ENCODE measurements at places on chromosomes 3 and 15.
A peak's percentile ranks its signal among the peaks of the same experiment; 100 is the strongest.

DNA sequence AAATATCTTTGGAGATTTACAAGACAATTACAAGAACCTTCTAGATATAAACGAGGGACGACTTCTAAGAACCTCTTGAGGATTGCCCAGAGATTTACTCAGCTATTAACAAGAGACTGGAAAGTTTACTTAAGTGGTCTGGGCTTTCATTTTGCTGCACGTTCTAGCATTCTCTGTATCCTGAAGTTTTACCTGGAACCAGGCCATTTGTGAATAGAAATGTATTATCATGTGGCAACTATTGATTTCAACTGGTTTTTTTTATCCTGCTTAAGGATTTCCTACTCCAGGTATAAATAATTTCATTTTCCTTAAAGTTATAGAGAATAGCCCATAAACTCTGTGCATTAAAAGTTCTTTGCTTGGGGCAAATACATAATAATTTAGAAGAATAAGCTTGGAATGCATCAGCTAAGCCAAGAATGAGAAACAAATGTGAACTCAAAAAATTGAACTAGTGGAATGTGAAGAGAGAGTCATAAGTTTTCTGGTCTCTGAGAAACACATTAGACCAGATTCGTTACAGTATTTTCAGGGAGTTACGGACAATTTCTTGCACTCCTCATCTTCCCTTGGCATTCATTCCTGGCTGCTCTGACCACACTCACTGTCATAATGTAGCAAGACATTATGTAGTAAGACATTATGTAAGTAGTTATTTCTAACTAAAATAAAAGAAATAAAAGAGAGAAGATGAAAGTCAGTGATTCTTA is 1.3 kb downstream of the AQP9 start:
- H3K27me3 ChIP-seq, result peaks cover 41% of the 10 kb centered on the region
- no peaks in the 10 kb centered on the region for H3K4me1 ChIP-seq
- no peak overlapping the region for H3K27ac ChIP-seq
- H3K4me3 ChIP-seq, result no peak overlapping the region
- no peaks in the 10 kb centered on the region for H3K36me3 ChIP-seq
- no peak for DNase-seq

GRCh38 chr3:20772869-20773268 is 586.9 kb upstream of the SGO1 start:
- no peaks in the 10 kb centered on the region for H3K27me3 ChIP-seq
- H3K27ac ChIP-seq, result no peak overlapping the region
- no peak overlapping the region for H3K4me3 ChIP-seq

DNA sequence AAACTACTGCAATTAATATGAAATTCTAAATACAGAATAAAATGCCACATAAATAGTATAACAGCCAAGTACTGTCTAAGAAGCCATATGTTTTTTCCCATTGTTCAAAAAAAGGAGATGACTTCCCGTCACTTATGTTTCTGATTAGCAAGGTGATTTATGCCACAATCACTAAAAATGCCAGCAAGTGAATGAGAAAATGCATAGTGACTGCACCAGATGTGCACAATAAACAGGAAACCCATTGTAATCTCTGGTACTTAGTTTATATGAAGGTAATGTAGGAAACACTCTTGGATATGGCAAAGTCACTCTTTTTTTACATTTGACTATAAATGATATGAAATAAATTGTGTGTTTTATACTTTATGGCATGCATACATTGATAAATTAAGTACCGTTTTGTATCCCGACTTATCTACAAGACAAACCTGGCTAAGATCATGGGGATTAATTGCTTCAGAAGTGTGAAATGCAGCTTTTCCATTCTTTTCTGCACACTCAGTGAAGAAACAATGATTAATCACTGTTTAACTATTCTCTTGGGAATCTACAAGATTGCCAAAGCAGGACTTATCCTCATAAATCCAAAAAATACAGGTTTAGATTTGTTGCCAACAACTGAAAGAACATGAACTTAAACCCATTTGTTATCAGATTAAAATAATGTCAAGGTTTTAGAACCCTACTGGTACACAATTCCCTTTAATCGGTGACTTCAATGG is 164.5 kb downstream of the TBC1D5 start:
- H3K36me3 ChIP-seq, result no peaks in the 10 kb centered on the region
- H3K4me1 ChIP-seq, result peaks cover 9% of the 10 kb centered on the region
- DNase-seq, result no peak
- no peaks in the 10 kb centered on the region for H3K27me3 ChIP-seq
- H3K4me3 ChIP-seq, result no peak overlapping the region

- H3K36me3 ChIP-seq, result no peaks in the 10 kb centered on the region
- H3K4me1 ChIP-seq, result peaks cover 50% of the 10 kb centered on the region
- no peak for DNase-seq
- peak overlapping the region; percentile 87 for H3K27ac ChIP-seq
These were observed 9.0 kb downstream of the TGM4 start for GRCh38 chr3:44883213-44883955.

DNA sequence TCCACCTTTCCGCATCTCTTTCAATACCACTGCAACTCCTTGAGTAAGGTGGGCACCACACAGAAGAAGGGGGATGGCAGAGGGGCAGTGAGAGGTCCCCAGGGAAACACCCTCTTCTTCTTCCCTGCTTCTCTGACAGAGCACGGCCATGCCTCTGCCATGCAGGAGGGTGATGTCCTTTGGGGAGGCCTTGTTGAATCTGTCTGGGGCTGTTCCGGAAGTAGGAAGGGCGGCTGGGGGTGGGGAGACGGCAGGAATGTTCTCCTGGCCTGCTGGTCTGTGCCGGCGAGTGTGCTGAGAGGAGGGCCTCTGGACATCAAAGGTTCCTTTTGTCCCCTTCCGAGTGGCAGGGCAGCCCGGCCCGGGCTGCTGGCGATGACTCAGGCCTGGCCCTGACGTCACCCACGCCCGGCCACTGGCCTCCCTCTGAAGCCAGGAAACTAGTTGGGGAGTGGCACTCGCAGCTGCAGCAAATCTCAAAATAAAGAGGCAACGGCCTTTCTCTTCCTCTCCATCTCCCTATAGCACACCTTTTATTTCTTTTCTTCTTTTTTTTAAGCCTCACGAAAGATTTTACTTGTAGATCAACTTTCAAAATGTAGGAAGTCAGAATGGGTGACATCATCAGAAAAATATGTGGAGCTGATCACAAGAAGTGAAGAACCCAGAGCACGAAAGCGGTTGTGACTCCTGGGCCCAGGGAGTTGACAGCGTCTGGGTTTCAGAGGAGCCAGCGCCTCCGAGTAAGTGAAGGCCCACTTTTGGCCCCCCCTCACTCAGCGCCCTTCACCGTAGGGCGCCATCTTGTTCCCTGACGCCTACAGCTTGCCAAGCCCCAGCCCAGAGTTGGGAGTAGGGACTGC is at the start of gene ZBTB38:
Gene ZBTB38 (plus strand): TSS at position 443 of the 863 bp plus-strand sequence. CDS start 73,885 bp downstream, outside the sequence.
- H3K27ac ChIP-seq, result peak within 1 kb of the TSS; percentile 100
- DNase-seq, result peak; percentile 94
- no peaks in the 10 kb centered on the region for H3K27me3 ChIP-seq
- H3K4me1 ChIP-seq, result peaks cover 54% of the 10 kb centered on the region
- H3K4me3 ChIP-seq, result peak within 1 kb of the TSS; percentile 79

- H3K27ac ChIP-seq, result no peak overlapping the region
- H3K4me1 ChIP-seq, result no peaks in the 10 kb centered on the region
- H3K27me3 ChIP-seq, result peaks cover 6% of the 10 kb centered on the region
- no peak overlapping the region for H3K4me3 ChIP-seq
- H3K36me3 ChIP-seq, result no peaks in the 10 kb centered on the region
These were observed 253.2 kb downstream of the NR2F2 start for GRCh38 chr15:96583671-96584070.

- no peaks in the 10 kb centered on the region for H3K27me3 ChIP-seq
- H3K27ac ChIP-seq, result peak overlapping the region; percentile 41
These were observed 133.1 kb downstream of the DIPK2A start for GRCh38 chr3:144104679-144105078.

DNA sequence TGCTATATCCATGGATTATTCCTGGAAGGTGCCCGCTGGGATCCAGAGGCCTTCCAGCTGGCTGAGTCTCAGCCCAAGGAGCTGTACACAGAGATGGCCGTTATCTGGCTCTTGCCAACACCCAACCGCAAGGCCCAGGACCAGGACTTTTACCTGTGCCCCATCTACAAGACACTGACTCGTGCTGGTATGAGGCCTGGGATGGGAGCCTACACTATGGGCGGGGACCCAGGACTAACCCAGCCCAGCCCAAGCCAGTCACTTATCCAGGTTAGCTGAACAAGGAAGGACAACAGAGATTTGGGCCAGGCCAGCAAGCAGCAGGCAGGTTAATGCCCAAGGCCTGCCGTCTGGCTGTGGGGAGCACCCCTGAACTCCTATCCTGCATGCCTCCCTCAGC is 45.3 kb downstream of the SEMA3G start:
- H3K27me3 ChIP-seq, result no peaks in the 10 kb centered on the region
- no peak overlapping the region for H3K27ac ChIP-seq
- H3K4me3 ChIP-seq, result no peak overlapping the region
- no peaks in the 10 kb centered on the region for H3K4me1 ChIP-seq

- DNase-seq, result no peak
- H3K27me3 ChIP-seq, result peaks cover 10% of the 10 kb centered on the region
- no peak overlapping the region for H3K27ac ChIP-seq
- no peaks in the 10 kb centered on the region for H3K4me1 ChIP-seq
These were observed 15.8 kb downstream of the IGSF11 start for GRCh38 chr3:119018690-119019463.

GRCh38 chr3:132749786-132750185 is 27.6 kb upstream of the NPHP3 start:
- peaks cover 6% of the 10 kb centered on the region for H3K4me1 ChIP-seq
- H3K4me3 ChIP-seq, result no peak overlapping the region
- no peaks in the 10 kb centered on the region for H3K36me3 ChIP-seq
- no peak overlapping the region for H3K27ac ChIP-seq
- DNase-seq, result no peak
- peaks cover 4% of the 10 kb centered on the region for H3K27me3 ChIP-seq

DNA sequence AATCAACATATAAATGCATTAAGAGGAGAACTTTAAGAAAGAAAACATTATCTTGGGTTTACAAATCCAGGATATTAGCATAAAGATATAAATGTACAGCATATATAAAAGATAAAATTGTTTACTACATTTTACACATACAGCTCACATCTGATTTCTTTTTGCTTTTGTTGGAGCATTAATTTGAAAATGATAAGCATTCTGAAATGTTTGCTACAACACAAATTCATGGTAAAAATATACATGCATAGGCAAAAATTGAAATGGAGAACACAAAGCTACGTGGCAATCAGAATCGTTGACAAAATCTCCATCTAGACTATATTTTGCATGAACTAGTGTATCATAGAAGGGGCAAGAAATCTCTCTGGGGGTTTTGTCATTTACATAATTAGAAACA is 159.1 kb downstream of the TIGIT start:
- no peak for DNase-seq
- H3K4me1 ChIP-seq, result peaks cover 21% of the 10 kb centered on the region
- no peak overlapping the region for H3K4me3 ChIP-seq
- H3K36me3 ChIP-seq, result no peaks in the 10 kb centered on the region
- H3K27ac ChIP-seq, result no peak overlapping the region

- no peak overlapping the region for H3K4me3 ChIP-seq
- no peak overlapping the region for H3K27ac ChIP-seq
- H3K36me3 ChIP-seq, result peaks cover 37% of the 10 kb centered on the region
- no peak for DNase-seq
- H3K27me3 ChIP-seq, result no peaks in the 10 kb centered on the region
These were observed 12.6 kb downstream of the CAPN7 start for GRCh38 chr3:15218689-15219088.

GRCh38 chr15:93372208-93372864 is 283.3 kb upstream of the RGMA start:
- H3K36me3 ChIP-seq, result no peaks in the 10 kb centered on the region
- H3K27ac ChIP-seq, result no peak overlapping the region
- H3K27me3 ChIP-seq, result no peaks in the 10 kb centered on the region
- peaks cover 8% of the 10 kb centered on the region for H3K4me1 ChIP-seq

GRCh38 chr15:60673166-60673565 is 194.2 kb upstream of the ICE2 start:
- H3K4me3 ChIP-seq, result no peak overlapping the region
- no peak for DNase-seq
- H3K36me3 ChIP-seq, result no peaks in the 10 kb centered on the region
- peaks cover 22% of the 10 kb centered on the region for H3K4me1 ChIP-seq
- H3K27me3 ChIP-seq, result no peaks in the 10 kb centered on the region

- H3K27ac ChIP-seq, result peak overlapping the region; percentile 97
- no peak for DNase-seq
- peak overlapping the region; percentile 98 for H3K4me3 ChIP-seq
These were observed 461 bp downstream of the PCYT1A start for GRCh38 chr3:196287090-196287439.
